HL-60 (cell line): ENCODE measurements at places on chromosomes 12 and 14.

DNA sequence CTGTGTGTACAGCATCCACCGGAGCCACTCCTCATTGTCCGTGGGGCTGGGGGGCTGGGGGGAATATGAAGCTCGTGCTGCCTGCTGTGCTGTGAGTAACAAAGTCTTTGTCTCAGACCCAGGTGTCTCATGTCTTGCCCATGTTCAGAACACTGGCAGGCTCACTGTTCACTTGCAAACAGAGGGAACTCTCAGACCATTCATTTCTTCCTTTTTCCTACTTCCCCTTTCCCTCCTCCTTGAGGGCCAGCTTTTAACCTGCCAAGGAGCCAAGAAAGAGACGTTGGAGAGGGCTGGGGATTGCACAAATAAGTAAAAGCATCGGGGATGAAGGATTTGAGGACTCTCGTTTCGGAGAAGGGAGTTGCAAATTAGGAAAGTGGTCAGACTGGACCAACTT is 21.6 kb downstream of the GPR132 start:
- DNase-seq = peak; percentile 59

- no peak for DNase-seq
These were observed 304.9 kb downstream of the ZFP36L1 start for GRCh38 chr14:68487805-68488590.

GRCh38 chr14:95886366-95887056 is 9.9 kb downstream of the TUNAR start:
- DNase-seq = no peak

- no peak for DNase-seq
These were observed 6.7 kb downstream of the C12orf54 start for GRCh38 chr12:48489012-48489411.

- no peak for DNase-seq
These were observed 4.2 kb downstream of the BAG5 start for GRCh38 chr14:103558071-103558882.

DNA sequence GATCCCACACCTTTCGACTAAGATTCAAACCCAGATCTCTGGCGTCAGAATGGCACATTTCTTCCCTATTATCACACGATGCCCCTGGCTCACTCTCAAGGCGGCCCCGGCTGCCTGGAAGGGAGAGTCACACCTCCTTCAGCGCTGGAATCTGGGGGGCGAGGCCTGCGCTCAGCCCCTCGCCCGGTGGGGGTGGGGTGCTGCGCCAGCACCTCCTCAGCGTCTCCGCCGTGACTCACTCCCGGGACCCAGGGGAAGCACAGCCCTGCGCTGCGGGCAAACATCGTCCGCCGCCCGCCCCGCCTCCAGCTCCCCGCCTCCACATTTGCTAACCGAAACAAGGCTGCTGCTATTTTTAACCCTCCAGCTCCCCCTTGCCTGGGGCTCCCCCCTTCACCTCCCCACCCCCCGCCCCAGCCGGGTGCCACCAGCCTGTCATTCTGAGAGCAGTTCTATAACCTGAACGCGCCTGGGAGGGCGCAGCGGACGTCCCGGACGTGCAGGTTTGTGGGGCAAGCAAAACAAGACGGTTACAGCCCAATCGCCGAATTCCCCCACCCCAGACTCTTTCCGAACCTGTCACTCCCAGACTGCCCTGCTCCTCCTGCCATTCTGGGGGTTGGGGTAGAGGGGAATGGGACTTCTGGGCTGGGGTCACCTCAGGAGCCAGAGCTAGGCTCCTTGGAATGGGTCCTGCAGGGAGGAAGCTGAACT is 6.7 kb downstream of the HDAC7 start:
- DNase-seq = peak; percentile 92

DNA sequence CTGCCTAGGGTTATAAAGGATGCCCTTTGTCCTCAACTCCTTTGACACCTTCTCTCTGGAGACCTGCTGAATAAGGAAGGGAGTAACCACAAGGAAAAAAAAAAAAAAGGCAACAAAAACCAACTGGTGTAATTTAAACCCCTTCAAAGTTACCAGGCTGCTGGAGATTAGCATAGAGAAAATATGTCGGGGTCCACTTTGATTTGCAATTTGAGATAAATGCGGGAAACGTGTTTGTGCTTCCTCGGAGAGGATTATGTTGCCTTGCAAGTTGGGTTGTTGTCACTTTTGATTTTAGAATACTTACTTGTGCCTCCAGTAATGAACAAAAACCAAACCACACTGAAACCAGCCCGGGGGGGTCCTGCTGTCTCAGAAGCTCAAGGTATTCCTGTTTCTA is 200.2 kb upstream of the MYL2 start:
- no peak for DNase-seq
